ENCODE measurements at places on chromosomes 16 and 17.

GRCh38 chr17:17309356-17309755 is 6.2 kb downstream of the NT5M start:
- no peak for DNase-seq

DNA sequence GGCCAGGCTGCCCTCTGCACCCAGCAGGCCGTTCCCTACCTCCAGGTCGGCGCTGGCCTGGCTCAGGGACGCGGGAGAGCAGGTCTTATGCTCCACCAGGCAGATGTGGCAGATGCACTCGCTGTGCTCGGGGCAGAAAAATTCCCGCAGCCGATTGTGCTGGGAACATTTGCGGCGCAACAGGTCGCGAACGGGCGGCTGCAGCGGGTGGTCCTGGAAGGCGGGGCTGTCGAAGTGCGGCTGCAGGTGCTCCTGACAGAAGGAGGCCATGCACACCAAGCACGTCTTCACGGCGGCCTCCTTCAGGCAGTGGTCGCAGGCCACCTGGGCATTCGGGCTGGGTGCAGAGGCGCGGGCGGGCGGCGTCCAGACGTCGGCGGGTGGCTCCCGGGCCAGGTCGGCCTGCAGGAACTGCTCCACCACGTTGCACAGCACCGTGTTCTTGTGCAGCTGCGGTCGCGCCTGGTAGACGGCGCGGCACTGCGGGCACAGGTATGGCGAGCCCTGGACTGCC is 439 bp downstream of the TRIM25 start:
- no peak for DNase-seq

GRCh38 chr16:86578061-86578599 is at the start of gene FOXL1:
Gene FOXL1 (plus strand): TSS chr16:86578549. CDS start chr16:86578724, 175 bp downstream.
- no peak for DNase-seq

DNA sequence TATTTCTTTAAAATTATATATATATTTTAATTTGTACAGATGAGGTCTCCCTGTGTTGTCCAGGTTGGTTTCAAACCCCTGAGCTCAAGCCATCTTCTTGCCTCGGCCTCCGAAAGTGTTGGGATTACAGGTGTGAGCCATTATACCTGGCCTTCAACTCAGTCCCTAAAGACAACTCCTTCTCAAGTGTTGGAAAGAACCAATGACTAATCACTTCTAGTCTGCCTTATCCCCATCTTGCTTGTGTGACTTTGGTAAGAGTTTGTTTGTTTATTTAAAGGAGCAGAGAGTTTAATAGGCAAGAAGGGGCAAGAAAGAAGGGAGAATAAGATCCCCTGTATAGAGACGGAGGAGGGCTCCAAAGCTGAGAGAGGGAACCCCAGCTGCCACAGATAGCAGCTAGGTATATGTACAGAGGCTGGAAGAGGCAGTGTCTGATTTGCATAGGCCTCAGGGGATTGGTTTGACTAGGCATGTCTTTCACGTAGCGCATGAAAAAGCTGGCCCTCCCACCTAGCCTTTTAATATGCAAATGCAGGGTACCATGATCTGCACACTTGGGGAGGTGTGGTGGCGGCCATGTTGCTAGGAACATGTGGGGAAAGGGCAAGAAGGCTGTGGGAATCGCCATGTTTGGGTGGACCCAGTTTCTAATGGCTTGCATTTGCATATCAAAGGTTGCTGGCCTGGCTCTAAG is 21.5 kb downstream of the ABCC1 start:
- no peak for DNase-seq
